ENCODE measurements at places on chromosomes 13 and 19. TPM values are rescaled to one million over a fixed set of nuclear protein-coding genes. Genes with fewer than 3 reads are reported as not detected.

GDF15 gene
- total RNA-seq, result 57.1 TPM

C5AR1 gene
- 0.58 TPM for total RNA-seq

TMPRSS9 gene
- total RNA-seq, result under 0.01 TPM

DCT gene
- not detected for total RNA-seq

SPHK2 gene
- total RNA-seq, result 6.9 TPM

LMTK3 gene
- total RNA-seq, result not detected

FBXO27 gene
- total RNA-seq, result 1.7 TPM

STK11 gene
- 101 TPM for total RNA-seq

ONECUT3 gene
- total RNA-seq, result not detected

GFY gene
- not detected for total RNA-seq

ICAM4 gene
- 0.85 TPM for total RNA-seq

ADGRE3 gene
- not detected for total RNA-seq

RAB3A gene
- 2.5 TPM for total RNA-seq

FUT1 gene
- total RNA-seq, result 0.58 TPM
